ENCODE measurements at places on chromosomes 3 and 15.

DNA sequence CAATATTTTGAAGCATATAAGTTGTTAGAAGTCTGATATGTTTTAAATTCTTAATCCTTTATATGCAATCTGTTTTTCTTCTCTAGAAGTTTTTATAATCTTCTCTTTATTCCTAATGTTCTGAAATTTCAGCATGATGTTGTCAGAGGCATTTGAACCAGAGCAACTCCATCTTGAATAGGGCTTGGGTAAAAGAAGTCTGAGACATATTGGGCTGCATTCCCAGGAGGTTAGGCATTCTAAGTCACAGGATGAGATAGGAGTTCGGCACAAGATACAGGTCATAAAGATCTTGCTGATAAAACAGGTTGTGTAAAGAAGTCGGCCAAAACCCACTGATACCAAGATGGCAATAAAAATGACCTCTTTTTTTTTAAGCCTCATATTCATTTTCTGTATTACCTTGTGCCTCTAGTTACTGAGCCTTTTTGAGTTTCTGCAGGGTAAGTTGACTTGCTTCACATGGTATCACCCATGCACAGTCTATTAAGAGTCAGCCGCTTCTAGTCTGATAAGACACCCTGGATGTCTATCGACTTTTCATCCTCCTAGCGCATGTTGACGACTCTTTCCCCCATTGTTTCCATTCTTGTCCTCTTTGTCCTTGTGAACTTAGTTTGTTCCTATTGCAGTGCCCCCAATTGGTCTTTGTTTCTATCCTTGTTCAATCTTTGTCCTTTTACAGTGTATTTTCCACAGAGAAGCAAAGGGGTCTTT is 80.8 kb upstream of the RNU6-1 start:
- DNase-seq, result no peak

GRCh38 chr3:133853063-133853924 is 42.4 kb downstream of the RAB6B start:
- DNase-seq, result no peak

GRCh38 chr3:27540231-27540630 is 56.0 kb upstream of the SLC4A7 start:
- DNase-seq, result no peak

DNA sequence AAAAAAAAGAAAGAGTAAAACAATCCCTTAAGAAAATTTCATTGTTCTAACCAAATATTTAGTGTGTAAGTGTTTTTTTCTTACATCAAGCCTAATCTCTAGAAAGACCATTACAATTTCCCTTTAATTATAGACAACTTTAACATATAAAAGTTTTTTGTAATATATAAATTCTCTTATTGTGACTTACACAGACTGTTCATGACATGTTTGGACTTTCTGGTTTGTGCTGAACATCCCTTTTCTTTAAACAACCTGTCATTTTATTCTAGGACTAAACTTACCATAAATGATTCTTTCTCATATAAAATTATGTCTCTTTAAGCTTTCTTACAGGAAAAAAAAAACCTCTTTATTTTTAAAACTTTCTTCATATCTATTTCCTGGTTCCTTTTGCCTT is 13.0 kb upstream of the BTLA start:
- no peak for DNase-seq

GRCh38 chr3:185680231-185680630 is 94.1 kb downstream of the SENP2 start:
- DNase-seq, result no peak

DNA sequence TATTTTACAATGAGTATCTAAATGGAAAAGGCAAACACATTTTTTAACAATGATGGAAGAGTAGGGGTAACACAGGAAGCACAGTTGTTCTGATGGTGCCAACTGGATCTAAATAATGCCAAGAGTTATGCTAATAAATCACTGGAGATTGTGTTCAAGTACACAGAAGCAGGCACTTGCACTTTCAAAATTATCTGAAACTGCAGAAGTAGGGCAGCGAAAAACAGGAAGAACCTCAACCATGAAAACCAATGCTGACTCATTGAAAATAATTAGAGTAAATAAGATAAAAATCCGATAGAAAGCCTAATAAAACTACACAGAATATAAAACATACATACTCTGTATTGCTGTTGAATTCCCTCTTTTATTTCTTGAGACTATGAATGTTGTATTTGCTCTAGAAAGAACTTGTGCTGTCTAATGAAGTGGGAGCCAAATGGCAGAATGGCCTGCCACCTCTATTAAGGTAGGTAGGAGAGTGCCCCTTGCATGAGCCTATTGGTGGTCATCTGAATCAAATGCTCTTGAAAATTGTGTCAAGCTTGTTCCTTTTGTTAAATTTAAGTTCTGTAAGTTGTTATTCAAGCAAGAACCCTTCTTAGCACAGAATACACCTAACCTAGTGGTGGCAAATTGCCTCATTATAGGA is 93.7 kb downstream of the ABI3BP start:
- no peak for DNase-seq

- DNase-seq, result no peak
These were observed 892.7 kb upstream of the ALCAM start for GRCh38 chr3:104474011-104474410.

DNA sequence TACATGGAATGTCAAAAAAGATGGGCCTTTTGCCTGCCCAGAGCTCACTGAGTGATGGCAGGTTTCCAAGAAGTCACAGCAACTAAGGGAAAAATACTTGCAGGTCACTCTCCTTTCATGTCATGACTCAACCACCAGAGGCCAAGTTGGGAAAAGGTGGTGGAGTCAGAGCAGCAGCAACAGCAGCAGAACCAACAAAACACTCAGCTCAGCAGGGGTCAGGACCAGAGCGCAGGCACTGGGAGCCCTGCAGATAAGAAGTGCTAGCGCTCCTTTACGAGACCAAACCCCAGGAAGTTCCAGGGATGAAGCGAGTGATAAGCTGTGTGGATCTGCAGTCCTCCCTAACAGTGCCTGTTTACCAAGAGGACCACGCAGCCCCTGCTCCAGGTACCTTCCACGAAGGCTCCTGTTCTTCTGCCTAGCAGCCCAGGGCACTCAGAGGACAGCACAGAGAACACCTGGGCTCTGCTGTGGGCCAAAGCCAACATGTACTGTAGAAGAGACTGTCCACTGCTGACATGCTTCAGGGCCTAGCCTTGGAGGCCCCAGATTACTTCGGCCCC is 26.0 kb downstream of the POC1A start:
- DNase-seq, result peak; percentile 52

- peak; percentile 6 for DNase-seq
These were observed 427.5 kb downstream of the VGLL3 start for GRCh38 chr3:86563400-86563970.

DNA sequence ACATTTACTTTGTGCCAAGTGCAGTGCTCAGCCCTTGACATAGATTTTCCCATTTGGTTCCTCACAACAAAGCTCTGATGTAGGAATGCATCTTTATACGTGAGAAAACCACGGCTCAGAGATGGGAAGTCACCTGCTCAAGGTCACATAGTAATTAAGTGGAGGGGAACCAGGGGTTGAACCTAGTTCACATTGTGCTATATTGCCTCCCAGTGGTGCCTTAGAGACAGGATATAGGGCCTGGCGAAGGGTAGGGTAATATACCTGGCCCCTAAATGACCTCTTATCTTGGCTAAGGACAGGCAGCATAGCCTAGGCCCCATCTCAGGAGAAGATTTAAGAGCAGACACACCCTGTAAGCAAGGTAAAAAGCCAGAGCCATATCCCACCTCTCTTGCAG is 71.5 kb downstream of the FOXP1 start:
- DNase-seq, result no peak

- no peak for DNase-seq
These were observed 304.9 kb upstream of the POU1F1 start for GRCh38 chr3:87581240-87581639.

DNA sequence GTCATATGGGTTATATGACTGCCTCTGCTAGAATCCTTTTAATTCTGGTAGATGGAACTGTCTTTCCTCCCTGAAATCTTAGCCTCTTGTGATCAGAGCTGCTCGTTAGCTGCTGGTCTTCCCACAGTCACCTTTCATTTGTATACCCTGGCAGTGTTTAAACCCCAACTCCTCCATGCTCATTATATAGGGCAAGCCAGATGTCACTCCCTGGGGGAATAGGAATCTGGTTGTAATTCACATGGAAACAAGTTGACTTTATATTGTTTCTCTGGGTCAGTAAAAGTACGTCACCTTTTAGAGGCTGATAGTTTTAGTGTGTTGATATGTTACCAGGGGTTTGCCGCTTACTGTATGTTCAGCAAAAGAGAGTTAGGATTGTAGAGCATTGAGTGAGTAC is 103.5 kb downstream of the ITPR1 start:
- DNase-seq, result no peak

Measured in urothelium cell line (cell line).